Cerebellar nuclear complex (tissue), 1 donor: ENCODE measurements at places on chromosomes 13 and 19.

GRCh38 chr19:56312787-56313657 lies 1.6 kb downstream of the ZSCAN5A start:
- no peak for DNase-seq

DNA sequence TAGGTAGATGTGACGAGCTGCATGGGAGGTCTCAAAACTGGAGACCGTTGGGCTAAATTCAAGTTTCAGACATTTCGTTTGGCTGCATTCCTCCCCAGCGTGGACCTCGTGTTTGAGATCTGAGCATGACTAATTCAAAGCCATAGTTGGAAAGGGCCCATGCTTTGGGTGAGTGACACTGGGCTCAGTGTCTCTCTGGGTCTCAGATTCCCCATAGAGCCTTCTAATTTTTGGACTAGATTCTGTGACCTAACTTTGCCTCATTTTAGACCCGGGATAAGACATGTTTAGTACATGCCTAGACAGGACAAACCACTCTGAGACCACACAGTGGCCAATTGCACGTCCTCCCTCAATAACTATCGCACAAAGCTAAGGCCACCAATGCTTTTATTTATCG lies 16.6 kb downstream of the CKM start:
- no peak for DNase-seq

GRCh38 chr13:92251671-92252210 lies 853.3 kb downstream of the GPC5 start:
- no peak for DNase-seq

GRCh38 chr19:29324291-29324680 lies 111.3 kb upstream of the UQCRFS1 start:
- DNase-seq, result no peak

GRCh38 chr19:27868007-27868406 lies 1344.9 kb downstream of the UQCRFS1 start:
- DNase-seq, result no peak

- DNase-seq, result no peak
Observed at GRCh38 chr13:100440751-100441425, 147.7 kb downstream of the GGACT start.

DNA sequence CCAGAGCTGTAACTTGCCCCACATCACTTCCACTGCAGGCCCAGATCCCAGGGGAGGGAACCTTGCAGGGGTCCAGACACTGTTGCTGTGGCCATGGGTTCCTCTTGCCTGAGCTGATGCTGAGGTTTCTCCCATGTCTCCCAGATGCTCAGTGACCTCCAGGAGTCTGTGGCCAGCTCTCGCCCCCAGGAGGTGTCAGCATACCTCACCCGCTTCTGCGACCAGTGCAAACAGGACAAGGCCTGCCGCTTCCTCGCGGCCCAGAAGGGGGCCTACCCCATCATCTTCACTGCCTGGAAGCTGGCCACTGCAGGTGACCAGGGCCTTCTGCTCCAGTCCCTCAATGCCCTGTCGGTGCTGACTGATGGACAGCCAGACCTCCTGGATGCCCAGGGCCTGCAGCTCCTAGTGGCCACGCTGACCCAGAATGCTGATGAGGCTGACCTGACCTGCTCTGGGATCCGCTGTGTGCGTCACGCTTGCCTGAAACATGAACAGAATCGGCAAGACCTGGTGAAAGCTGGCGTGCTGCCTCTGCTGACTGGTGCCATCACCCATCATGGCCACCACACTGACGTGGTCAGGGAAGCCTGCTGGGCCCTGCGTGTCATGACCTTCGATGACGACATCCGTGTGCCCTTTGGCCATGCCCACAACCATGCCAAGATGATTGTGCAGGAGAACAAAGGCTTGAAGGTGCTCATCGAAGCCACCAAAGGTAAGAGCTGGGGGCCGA lies 12.1 kb upstream of the SLC25A42 start:
- no peak for DNase-seq

GRCh38 chr13:50679321-50679720 lies 164.2 kb downstream of the DLEU7 start:
- no peak for DNase-seq

GRCh38 chr19:46860846-46861690 lies at the start of gene ARHGAP35:
Gene ARHGAP35 (plus strand): TSS chr19:46860997. CDS start chr19:46918676, 57,679 bp downstream.
- DNase-seq, result no peak

GRCh38 chr19:47331931-47332547 lies at the start of gene C5AR2:
Gene C5AR2 (plus strand): TSS chr19:47332175. CDS start chr19:47340800, 8,625 bp downstream.
- no peak for DNase-seq

- DNase-seq, result no peak
Observed at GRCh38 chr13:79385694-79386093, 20.4 kb downstream of the RBM26 start.

DNA sequence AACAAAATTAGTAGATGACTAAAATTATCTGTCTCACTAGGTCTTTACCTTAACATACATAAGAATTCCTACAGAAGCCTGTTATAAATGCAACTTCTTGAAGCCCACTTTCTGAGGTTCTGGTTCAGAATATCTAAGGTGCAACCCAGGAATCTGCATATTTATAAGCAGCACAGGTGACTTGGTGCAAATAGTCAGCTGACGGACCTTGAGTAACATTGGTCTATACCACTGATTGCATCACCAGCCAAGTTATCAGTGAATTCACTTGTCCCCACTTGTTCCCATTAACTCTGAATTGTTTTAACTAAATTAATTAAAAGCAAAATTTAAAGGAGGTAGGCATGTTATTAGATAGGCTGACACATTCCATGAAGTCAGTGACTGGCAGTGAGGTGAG lies 109.9 kb downstream of the FRY start:
- no peak for DNase-seq

GRCh38 chr13:23996456-23996855 lies 99.2 kb upstream of the C1QTNF9B start:
- DNase-seq, result no peak

DNA sequence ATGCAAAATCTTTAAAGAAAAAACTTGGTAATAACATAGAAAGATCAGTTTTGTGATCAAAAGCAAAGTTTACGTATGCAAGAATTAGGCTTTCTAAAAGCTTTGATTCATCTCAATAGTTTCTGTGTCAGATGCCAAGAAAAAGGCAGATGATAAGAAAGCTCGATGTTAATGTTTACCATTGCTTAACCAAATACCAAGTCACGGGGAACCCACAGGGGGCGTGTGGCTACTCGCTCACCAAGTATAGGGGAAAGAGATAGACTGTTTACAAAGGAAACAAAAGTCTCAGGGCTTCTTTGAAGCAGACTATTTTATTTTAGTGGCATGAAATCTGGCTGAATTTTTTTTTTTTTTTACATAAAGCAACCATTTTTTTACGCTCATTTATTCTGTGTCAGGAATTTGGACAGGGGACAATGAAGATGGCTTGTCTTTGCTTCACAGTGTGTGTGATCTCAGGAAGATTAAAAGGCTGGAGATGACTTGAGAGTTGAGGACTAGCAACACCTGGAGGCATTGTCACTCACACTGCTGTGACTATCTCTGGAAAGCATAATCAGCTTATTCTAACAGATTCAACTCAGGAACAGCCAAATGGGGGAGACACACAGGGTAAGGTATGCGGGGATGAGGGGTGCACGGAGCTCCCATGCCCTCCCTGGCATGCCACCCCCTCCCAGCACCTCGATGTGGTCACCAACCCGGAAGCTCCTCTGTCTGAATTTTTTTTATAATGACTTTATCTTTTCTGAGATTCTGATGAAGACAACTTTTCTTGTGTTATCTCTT lies 24.9 kb downstream of the RCBTB1 start:
- DNase-seq, result no peak

DNA sequence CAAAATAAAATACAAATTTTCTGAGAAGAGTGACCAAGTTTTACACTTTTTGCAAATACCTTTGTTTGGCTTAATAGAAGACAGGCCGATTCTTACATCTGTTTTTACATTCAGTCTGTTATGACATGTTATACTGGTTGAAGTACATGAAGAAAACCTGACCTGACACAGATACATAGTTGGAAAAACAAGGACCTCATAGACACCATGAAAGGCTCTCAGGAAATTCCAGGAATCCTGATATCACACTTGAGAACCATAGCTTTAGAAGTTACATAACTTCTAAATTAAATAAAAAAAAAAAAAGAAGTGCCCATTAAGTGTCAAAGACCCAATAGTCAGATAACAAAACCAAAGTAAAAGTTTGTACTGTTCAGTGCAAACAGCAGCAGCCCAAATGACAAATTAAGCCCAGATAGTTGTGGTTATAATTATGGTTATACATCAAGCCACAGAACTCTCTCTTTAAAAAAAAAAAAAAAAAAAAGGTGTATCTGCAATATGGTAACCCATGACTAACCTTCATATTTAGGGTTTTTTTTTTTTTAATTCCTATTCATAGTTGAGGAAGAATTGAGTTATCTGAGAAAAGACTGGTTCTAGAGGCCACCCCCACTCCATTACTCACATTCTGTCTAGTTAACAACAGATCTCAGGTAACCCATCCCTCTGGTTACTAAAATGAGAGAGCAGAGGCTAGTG lies 19.8 kb downstream of the RBM26 start:
- no peak for DNase-seq

DNA sequence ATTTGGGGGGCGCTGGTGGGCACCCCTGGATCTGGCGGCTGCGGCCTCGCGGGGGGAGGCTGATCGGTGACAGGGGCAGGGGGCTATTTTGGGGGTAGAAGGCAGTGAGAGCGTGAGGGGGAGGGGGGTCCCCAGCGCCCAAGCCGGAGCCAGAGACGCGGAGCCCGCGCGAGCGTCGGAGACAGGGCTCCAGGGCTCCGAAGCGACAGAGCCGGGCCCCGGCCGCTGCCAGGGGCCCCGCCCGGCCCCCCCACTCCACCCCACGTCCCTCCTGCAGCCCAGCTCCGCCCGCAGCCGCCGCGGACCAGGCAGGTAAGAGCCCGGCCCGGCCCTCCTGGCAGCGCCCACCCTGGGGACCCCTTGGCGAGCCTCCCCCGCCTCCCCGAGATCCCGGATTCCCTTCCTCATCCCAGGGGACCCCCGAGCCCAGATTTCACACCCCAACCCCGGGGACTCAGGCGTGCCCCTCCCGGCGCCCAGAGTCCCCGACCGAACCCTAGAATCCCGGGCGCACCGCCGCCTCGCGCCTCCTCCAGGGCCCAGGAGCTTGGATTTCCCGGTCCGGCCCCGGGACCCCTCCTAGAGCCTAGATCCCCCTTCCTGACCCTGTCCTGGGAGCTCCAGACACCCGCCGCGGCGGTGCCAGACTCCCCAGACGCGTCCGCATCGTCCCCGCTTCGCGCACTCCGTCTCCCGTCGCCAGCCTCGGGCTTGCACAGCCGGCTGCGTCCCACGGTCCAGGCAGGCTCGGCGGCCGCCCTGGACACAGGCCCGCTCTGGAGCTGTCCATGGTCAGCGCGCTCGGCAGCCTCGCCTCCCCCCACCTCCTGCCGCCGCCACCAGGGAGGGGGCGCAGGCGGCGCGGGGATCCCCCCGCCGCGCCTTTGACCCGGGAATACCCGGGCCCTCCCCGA lies at the start of gene PPFIA3:
Gene PPFIA3, plus strand, starts transcription at position 134 of the 914 bp plus-strand sequence. CDS start 8,330 bp downstream, outside the sequence.
- DNase-seq, result no peak

- no peak for DNase-seq
Observed at GRCh38 chr13:22220151-22221135, 549.6 kb downstream of the FGF9 start.

- no peak for DNase-seq
Observed at GRCh38 chr19:30236587-30236986, 135.6 kb upstream of the ZNF536 start.

DNA sequence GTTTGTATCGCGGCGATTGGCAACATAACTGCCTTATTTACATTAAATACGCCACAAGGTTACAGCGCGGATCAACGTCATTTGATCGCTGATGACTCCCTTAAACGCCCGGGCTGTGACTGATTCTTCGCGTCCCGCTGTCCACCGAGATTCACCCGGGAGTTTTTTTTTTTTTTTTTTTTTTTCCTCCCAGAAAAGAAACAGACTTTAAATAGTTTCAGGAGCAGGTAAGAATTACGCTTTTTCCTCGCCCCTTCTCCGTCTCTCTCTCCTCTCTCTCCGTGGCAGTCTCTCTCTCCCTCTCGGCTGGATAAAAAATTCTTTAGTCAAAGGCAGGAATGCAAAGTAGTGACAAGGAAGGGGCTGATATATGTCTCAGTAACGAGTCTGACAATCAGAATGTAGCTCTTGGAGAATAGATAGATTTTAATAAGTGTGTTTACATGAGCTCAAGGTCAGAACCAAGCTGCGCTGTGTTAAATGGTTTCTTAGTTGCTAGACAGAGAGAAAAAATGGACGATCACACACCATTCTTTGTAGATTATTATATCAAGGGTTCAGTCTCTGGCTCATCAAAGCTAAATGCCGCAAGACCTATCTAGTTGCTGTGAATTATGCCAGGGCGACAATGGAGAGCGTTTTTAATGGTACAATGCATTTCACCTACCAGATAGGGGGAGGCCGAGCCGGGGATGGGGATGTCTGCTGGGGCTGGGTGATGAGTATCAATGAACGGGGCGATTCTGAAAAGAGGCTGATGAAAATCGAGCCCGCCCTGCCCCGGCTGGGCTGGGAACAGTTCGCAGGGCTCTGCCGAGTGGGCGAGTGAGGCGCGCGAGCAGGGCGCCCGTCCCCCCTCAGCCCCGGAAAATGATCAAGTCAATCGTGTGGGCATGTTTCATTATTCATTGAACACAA lies 147.2 kb upstream of the ZNF536 start:
- DNase-seq, result no peak

GRCh38 chr19:15629003-15629880 lies 11.5 kb upstream of the CYP4F3 start:
- DNase-seq, result no peak

- DNase-seq, result no peak
Observed at GRCh38 chr19:4851551-4852290, 15.7 kb downstream of the PLIN3 start.
